Mesenteric fat pad (tissue), 1 donor: ENCODE measurements at places on chromosomes 6 and 20. TPM values are rescaled to one million over a fixed set of nuclear protein-coding genes. Genes with fewer than 3 reads are reported as not detected.

Gene LTB
- 1.4 TPM for total RNA-seq

Gene EYA2
- 32.8 TPM for total RNA-seq

Gene PXDC1
- total RNA-seq, result 133 TPM

Gene SOX12
- total RNA-seq, result 8.5 TPM

Gene SPATS1
- total RNA-seq, result not detected

Gene MUC22
- not detected for total RNA-seq

Gene PPP1R18
- total RNA-seq, result 87.0 TPM

GRCh38 chr6:12418946-12419345 is 128.8 kb downstream of the EDN1 start:
- DNase-seq, result no peak

DNA sequence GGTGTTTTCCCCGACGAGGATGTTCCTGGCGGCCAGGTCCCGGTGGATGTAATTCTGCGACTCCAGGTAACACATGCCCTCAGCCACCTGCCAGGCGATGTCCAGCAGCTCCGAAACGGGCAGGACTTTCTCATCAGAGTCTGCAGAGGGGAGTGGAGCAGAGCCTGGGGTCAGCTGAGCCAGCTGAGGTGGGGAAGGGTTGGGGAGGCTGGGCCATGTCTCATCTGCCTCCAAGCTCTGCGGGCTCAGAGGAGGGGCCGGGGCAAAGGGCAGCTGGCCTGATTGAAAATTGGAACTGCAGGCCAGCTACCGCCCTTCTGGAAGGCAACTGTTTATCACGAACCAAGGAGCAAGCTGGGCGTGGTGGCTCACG is 6.4 kb downstream of the PTK6 start:
- no peak for DNase-seq

DNA sequence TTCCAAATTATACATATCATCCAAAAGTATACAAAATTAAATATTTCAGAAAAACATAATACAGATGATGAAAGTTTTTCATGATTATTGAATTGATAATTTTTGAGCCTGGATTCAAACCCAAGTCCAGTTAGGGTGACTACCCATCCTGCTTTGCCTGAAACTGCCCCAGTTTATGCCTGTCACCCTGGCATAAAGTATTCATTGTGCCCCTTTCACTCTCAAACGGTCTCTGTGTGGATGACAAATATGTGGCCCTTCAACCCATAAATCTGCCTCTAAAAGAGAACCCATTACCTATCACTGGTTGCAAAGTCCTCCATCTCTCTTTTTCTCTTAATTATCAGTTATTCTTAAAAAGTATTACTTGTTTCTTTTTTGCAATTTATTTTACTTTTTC is 553.7 kb upstream of the JARID2 start:
- DNase-seq, result no peak

- DNase-seq, result no peak
Measured at GRCh38 chr6:31968326-31968725, 3.6 kb downstream of the DXO start.

DNA sequence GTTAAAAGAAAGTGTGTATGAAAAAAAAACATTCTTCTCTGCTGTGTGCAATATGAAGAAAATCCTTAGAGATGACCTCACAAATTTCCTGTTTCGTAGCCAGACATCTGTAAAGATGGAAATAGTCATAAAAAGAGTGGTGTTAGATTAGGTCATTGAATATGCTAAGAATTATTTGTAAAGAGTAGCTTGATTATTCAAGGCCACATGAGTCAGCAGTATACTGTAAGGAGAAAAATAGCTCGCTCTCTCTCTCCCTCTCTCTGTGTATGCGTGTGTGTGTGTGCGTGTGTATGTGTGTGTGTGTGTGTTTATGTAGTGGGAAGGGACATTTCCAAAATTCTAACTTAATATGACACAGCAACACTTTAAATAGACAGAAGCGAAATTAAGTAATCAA is 78.8 kb downstream of the PTCHD4 start:
- DNase-seq, result no peak

DNA sequence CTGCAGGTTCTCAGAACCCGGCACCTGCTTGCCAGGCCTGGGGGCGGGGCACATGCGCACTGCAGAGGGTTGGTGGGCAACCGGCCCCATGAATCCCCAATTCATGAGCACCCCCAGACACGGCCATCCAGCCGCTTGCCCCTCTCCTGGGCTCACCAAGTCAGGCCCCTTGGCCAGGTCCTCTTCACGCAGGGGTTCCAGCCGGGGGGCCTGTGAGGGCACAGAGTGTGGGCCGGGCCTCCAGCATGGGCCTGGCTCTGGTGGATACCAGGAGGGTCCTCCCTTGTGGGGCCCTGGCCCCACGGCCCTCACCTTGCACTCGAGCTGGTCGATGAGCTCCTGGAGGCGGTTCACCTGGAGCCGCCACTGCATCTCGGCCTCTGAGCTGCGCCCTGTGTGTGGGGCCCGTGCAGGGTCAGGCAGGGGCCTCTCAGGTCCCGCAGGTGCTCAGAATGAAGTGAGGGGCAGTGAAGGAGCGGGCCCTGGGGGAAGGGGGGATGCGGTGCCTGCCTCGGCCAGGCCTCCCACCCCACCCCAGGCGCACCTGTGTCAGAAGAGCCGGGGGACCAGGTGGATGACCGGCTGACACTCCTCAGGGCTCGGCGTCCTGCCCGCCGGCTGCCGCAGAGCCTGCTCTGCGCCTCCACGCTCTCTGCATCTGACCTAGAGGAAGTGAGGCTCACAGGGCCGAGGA is 2.6 kb upstream of the C20orf144 start:
- no peak for DNase-seq

DNA sequence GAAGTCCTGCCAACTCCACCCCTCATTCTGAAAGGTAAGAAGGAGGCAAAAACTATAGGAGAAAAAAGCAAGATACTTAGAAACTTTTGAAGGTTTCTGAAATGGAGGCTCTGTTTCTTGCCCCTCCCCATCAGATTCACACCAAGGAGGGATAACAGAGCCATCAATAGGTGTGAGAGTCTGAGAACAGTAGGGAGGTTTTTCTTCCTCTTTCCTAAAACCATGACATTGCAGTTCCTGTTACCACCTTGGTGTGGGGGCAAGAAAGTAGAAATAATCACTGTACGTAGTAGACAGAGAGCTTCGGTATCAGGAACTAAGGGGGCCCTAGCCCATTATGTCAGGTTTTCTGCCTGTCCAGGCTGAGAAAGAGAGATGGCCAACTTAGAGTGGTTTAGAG is 333.3 kb upstream of the SYNCRIP start:
- no peak for DNase-seq

- DNase-seq, result peak; percentile 49
Measured at GRCh38 chr20:24148372-24148771, 159.8 kb upstream of the GGTLC1 start.

DNA sequence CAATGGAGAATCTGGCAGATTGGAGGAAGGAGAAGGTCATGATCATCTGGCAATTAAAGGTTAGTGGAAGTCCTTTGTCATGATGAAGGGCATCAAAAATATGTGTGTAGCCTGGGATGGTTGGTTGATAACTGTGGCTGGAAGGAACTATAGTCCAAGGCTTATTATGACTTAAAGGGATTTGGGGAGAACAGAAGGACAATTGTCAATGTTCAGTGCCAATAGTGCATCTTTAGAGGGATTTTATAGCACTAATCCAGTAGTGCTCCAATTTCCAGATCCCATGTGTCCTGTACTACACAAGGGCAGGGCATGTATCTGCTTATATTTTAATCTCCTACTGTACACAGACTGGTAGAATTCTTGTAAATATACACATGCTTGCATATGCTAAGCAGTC is 5.0 kb upstream of the ZBTB24 start:
- DNase-seq, result no peak
